ENCODE measurements at places on chromosomes 13 and 19.

DNA sequence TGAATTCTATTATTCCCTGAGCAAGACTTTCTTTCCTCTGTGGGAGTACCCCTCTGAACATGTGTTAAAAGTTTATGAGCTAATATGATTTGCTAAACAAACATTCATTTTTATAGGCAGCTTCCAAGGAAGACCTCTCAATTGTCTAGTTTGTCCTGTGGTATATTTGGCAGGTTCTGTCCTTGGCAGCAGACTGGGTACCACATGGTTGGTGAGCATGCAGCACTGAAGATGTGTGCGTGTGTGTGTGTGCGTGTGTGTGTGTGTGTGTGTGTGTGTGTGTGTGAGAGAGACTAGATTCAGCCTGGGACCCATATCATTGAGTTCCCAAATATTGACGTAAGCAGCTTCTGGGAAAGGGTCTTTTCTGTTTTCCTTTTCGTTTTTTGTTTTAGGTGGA, 24.0 kb downstream of the FGF9 start:
- no peak for DNase-seq

- no peak for DNase-seq
These were observed 210.0 kb upstream of the OBI1 start for GRCh38 chr13:78868991-78869390.

DNA sequence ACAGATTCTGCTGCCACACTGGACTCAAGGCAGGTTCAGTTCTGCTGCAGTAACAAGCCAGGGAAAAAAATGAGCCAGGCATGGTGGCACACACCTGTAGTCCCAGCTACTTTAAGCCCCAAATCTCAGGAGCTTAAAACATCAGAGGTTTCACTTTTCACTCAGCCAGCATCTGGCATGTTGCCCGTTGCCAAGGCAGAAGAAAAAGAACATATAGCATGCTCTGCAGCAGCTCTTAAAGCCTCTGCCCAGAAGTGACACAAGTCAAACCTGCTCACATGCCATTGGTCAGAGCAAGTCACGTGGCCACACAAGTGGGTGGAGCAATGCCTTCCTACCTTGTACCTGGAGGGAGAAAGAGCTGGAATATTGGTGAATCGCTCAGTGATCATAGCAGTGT, 14.7 kb upstream of the ADGRE5 start:
- DNase-seq: peak; percentile 90

GRCh38 chr13:97386801-97387484, 47.0 kb upstream of the RAP2A start:
- DNase-seq: no peak

DNA sequence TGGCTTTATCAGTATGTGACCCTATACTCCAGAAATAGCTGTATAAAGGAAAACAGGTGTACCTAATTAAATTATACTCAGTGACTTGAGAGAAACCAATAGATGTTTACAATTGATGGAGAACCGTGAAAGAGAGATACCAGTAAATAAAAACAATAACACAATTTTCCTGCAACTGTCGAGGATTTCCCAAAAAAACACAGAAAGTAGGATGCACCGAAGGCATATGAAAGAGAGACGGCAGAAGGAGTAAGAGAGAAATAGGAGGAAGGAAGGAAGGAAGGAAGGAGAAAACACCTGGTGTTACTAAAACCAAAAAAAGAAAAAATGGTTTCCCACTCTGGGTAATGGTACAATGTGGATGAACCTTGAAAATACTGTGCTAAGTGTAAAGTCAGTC, 6.8 kb upstream of the ZNF229 start:
- no peak for DNase-seq

DNA sequence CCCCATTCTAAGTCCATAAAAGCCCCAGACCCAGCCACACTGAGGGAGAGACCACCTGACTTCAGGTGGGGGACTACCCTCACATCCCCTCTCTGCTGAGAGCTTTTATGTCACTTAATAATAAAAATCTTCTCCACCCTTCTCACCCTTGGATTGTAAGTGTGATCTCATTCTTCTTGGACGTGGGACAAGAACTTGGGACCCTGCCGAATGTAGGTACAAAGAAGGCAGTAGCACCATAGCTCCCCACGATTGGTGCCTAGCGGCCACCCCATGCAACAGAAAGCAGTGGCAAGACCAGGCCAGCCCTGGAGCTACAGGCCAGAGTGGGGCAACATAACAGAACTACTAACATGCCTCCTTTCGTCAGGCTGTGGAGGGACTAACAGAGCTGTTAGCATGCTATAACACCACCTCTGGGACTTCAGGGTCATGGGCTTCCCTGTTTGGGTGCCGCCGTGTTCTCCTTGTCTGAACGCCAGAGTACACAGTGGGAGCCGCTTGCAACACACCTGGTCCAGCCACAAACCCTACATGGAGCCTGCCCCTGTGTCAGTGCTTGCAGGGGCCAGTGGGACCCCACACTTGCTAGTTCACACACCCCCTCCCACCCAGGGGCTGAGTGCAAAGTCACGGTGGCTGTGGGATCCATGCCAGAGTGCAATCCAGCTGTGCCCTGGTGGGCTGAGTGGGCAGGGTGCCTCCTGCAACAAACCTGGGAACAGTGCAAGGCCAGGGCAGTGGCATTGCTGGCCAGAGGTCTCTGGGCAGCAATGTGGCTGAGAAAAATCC, 5.2 kb upstream of the FBXO17 start:
- DNase-seq: no peak

- peak; percentile 79 for DNase-seq
These were observed 5.1 kb downstream of the GRIN2D start for GRCh38 chr19:48398375-48399235.

DNA sequence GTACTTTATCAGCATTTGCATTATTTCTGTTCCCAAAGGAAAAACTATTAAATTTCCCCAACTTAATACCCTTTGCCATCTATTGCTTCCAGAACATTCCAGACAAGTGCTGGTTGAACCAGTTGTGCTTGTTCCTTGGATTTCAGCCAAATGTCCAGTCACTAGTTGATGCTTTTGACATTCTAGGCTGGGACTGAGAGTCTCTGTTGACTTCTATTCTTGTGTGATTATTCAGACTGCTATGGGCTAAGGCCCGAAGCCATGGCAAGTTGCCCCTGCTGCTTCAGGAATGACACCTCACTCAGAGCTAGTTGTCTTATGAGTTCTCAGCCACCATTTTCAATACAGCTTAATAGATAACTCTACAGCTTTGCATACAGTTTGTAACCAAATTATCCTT, 458.1 kb upstream of the ARGLU1 start:
- DNase-seq: no peak

GRCh38 chr13:50080911-50081678, 65.9 kb downstream of the KCNRG start:
- DNase-seq: peak; percentile 41

DNA sequence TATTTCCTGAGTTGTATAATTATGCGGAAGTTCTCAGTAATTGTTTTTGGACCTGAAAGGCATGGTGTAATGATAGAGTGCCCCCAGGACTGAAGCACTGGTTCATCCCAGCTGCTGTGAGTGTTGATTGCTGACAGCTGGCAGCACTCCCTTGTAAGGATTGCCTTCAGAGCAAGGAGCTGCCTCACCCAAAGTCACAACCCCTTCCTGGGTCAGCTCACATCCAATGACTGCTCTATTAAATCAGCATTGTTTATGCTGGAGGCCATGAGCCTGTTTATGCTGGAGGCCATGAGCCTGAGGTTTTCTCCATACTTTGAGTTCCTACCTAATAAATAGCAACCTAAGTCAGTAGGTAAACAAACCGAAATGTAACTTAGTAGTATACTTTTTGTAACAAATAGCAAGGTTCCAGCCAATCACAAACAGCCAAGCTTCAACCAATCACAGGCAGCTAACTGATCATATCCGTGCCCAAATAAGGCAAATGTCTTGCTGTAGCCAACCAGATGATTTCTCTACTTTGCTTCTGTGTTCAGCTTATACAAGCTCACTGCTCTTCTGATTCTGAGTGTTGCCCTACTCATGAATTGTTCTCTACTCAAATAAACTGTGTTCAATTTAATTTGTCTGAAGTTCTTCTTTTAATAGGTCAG, 11.7 kb upstream of the SPACA6 start:
- DNase-seq: no peak

GRCh38 chr19:11242864-11243797, 3.7 kb downstream of the ANGPTL8 start:
- peak; percentile 81 for DNase-seq

DNA sequence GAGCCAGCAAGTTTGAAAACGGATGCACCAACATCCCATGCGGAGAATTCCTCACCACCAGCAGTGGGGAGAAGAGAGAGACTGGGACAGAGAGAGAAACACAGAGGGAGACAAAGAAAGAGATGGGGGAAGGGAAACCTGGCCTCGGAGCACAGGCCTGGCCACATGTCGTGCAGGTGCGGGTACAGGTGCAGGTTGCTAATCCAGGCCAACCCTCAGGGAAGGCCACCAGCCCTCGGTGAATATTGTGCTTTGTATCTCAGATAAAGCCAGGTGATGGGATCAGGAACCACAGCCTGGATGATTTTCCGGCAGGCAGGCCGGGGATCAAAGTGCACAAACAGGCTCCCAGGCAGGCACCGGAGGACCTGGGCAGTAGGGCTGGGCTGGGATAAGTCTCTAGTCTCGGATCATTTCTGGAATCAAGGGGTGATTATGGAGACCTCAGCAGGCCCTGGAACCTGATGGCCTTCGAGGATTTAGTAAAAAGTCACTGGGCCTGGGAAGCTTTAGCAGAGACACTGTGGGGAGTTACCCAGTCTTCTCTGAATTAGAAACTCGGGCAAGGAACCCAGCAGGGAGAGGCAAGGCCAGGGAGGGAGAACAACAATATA, 3.7 kb downstream of the GAS6 start:
- no peak for DNase-seq

DNA sequence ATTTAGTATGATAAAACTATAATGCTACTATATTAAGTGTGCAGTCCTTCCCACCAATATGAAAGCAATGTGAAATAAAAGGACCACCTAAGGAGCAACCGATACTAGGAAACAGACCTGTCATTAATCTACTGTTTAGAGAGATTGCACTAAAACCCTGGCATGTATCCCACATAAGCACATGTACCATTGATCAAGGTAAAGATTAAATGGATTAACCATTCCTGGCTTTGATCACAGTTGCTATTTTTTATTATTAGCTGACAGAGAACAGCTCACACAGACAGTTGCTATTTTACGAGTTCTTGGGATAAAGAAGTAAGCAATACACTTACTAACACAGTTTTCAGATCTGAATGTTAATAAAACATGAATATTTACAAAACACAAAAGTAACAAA, 57.7 kb upstream of the ZDHHC20 start:
- DNase-seq: no peak

GRCh38 chr13:19908350-19908986, 45.0 kb upstream of the ZMYM5 start:
- DNase-seq: no peak

DNA sequence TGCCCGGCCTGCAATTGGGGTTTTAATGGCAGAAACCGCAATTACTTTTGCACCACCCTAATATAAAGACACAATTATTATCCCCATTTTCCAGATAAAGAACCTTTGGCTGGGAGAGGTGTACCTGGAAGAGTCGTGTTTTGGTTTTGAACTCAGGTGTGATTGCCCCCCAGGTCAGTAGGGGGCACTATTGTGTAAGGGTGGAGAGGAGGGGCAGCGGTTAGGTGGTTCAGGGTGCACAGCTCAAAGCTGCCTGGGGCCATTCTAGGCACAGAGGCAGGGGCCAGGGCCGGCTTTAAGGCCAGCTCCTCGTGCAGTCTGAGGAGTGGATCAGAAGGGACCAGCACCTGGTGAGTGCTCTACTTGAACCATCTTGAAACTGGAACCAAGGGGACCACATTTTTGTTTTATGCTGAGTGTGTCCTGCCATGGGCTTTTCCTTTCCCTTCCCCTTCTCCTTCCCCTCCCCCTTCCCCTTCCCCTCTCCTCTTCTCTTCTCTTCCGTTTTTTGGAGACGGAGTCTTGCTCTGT, 5.8 kb upstream of the FCGRT start:
- DNase-seq: peak; percentile 75

GRCh38 chr19:38920602-38921419, 8.8 kb upstream of the CCER2 start:
- DNase-seq: no peak

- DNase-seq: no peak
These were observed 694 bp upstream of the ZIC5 start for GRCh38 chr13:99972190-99972731.

GRCh38 chr19:45172611-45173208, 5.3 kb downstream of the TRAPPC6A start:
- DNase-seq: no peak

DNA sequence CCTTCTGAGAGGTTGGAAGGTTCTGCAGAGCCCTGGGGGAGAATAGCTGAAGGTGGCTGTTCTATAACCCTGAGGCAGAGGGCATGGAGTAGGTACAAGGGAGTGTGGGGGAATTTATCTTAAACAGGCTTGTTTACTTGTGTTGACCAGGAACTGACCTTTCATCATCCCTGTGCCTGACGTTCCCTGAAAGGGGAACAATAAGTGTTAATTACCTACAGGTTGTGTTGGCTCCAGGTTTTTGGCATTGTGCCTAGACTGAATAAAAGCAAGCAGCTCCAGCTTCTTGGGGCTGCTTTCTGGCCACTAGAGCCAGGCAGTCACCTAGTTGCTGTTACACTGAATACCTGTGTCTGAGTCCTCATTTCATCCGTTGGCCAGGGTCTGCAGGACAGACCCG, 60.0 kb downstream of the ZNF627 start:
- no peak for DNase-seq

GRCh38 chr13:113607889-113608635, 23.5 kb downstream of the TFDP1 start:
- DNase-seq: no peak

DNA sequence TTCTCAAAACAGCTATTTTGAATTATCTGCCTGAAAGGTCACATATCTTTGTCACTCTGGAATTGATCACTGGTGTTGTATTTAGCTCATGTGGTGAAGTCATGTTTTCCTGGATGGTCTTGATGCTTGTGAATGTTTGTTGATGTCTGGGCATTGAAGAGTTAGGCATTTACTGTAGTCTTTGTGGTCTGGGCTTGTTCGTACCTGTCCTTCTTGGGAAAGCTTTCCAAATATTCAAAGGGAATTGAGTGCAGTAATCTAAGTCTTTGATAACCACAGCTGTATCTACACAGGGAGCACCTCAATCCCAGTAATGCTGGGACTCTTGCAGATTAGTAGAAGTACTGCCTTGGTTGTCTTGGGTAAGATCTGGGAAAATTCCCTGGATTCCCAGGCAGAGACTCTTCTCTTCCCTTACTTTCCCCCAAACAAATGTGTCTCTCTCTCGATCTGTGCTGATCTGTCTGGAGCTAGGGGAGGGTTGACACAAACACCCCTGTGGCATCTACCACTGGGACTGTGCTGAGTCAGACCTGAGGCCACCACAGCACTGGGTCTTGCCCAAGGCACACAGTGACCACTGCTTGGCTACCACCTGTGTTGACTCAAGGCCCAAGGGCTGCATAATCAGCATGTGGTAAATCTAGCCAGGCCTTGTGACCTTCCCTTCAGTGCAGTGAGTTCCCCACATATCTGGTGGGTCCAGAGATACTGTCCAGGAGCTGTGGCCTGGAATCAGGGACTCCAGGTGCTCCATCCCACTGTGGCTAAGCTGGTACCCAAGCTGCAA, 5.5 kb upstream of the CYP4F3 start:
- no peak for DNase-seq

DNA sequence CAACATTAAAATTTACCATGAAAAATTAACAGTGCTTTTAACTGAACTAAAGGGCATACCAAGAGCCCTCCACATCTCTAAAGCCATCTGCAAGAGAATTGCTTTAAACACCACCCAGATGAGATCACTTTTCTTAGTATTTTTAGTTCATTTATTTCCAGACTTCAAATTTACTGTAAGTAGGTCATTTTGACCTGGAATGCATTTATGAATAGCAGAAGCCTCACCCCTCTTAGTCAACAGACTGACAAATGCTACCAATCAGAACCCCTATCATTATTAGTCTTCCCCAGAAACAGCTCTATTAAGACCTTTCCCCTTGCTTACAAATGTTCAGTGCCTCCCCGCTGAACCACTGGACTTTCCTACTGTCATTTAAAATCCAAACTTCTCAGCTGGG, 27.3 kb downstream of the RUBCNL start:
- DNase-seq: no peak

Data from activated CD4-positive, alpha-beta T cell treated with anti-CD3 and anti-CD28 coated beads, Interleukin-2, amount 50 U/mL, for 1 hour (primary cell).